Stimulated activated CD4-positive, alpha-beta T cell treated with anti-CD3 and anti-CD28 coated beads, Interleukin-15, amount 100 ng/mL, for 48 hours (primary cell): ENCODE measurements at places on chromosomes 7 and 10.

DNA sequence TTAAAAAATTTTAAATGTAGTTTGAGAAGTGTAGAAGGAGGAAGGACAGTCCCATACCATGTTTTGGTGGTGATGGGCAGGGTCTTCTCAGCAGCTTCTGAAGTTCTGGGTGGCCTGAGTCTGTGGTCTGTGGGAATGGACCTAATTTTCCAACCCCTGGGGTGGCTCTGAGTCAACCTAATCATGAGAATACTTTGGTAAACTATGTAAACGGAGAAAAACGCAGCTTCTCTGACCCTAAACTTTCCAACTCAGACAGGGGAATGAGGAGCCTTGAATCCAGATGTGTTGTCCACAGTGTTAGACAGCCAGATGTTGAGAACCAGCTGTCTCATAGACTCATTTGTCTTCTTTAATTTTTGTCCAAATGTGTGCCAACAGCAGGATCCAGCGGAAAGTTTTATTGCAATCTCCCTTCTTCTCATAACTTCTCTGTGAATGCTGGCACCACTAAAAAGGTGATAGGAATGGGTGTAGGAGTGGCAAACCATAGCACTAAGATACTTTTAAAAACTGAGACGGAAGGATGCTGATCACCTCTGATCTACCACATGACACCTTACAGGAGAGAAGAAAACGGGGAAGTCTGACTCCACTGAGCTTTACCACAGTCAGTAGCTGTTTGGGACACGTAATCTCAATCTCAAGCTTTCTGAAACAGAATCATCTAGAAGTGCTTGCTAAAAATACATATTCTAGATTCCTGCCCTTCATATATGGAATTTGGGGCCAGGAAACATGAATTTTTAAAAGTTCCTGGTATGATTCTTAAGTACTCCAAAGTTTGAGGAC is 90.5 kb upstream of the PHYHIPL start:
- no peak for DNase-seq

DNA sequence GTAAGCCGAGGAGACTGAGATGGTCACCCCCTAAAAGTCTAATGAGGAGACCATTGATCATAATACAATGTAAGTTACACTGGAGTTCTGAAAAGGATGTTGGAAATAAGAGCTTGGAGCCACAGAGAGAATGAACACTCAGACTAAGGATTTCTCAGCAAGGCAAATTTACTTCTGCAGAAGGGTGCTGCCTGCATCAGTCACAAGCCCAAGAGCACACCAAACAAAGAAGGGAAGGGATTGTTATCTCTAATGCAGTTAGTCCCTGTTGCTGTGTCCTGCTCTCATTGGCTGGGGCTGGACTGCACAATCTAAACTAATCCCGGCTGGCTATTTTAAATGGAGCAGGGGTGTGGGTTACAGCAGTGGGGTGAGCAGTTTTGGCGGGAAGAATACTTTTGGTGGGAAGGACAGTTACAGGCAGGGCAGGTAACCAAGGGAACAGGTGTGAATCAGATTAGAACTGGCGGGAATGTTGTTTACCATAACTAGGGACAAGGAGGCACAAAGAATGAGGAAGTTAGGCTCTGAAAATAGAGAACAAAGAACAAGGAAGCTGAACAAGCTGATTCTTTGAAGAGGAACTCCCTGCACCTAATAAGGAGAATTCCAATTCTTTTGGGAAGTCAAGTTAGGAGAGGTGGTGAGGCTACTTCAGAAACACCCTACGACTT is 30.3 kb upstream of the TRIM24 start:
- DNase-seq, result no peak

DNA sequence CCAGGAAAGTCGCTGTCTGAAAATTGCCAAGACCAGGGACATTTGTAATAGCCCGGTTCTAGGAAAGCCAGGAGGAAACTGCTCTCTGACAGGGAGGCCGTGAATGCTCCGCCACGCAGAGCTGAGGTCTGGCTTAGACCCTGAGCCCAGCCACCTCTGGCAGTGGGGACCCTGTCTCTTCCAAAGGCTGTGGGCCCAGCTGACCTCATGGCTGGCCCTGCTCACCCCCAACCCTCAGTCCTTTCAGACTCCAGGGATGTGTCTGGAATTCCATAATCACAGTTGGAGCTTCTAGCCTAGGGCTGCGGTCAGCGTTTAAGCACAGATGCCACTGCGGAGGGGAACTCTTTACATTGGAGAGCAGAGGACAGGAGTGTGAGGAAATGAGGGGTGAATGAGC is 6.6 kb upstream of the VIPR2 start:
- DNase-seq, result no peak

DNA sequence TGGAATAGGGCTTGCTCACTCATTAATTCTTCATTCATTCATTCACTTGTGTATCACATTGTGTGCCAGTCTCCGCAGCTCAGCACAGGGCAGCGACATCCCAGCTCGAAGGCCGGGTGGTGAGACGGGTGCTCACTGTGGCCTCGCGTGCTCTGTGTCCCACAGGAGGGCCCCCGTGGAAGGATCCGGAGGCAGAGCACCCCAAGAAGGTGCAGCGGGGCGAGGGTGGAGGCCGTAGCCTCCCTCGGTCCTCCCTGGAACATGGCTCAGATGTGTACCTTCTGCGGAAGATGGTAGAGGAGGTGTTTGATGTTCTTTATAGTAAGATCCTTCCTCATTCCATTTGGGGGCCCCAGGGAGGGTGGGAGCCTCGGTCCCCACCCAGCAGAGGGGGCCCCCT is 61.6 kb downstream of the GTF2IRD1 start:
- DNase-seq, result no peak

- DNase-seq, result peak; percentile 35
Measured at GRCh38 chr10:95295031-95295755, 4.4 kb upstream of the PDLIM1 start.

GRCh38 chr10:28533186-28533564 is 257 bp downstream of the WAC start:
- no peak for DNase-seq

DNA sequence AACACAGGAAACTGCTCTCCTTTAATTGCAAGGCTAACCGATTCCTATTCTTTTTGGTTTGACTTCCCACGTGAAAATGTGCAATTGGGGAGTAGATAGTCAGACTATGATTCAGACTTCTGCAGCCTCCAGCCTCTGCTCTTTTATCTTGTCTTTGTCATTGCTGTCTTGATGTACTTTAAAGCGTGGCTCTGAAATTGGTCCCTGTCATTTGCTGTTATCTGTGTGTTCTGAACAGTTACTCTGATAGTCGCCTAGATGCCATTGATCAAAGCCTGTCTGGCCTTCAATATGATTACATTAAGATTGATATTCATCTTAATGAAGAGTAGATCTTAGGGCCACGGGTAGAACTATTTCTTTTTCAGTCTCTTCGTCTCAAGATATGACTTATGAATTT is 799.2 kb downstream of the REEP3 start:
- DNase-seq, result no peak

GRCh38 chr7:12970626-12971025 is 283.2 kb downstream of the ARL4A start:
- DNase-seq, result no peak

- no peak for DNase-seq
Measured at GRCh38 chr7:47803025-47803424, 145.2 kb downstream of the PKD1L1 start.

DNA sequence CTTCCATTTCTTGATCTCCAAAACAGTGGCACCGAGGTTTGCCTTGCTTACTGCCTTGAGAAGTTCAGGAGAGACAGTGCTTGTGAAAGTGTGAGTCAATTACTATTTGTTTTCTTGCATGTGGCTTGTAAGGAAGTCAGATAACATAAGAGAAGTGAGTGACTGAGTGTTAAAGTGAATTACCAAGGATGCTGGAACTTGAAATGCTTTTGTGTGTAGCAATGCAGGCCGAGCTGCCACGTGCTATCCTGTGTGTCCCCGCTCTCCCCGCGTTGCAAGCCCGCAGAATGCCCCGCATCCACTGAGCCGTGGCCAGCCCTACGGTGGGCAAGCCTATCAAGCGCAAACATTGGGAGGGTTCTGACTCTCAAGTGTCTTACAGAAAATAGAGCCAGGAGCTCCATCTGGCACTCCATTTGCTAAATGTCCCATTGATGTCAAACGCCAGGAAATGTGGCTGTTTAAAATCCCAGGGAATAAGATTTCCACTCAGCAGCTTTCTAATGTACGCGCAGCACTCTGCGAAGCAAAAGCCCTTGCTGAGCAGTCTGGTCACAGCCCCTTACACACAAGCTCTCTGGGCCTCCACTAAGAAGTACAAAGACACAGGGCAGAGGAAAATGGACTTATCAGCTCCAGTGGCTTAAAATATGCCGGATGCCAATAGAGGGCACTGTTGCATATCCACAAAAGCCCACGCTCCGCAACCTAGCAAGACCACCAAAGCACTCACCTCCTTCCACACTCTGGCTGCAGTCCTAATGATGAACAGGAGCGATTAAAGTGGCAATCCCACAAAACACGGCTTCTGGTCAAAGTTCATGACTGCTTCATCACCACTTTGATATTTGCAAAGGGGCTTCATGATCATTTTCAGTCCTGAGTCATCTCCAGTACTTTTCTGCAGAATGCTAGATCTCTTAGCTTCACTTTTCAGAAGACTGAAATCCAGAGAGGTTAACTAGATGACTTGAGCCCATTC is 158.0 kb upstream of the ITGB1 start:
- DNase-seq, result no peak

DNA sequence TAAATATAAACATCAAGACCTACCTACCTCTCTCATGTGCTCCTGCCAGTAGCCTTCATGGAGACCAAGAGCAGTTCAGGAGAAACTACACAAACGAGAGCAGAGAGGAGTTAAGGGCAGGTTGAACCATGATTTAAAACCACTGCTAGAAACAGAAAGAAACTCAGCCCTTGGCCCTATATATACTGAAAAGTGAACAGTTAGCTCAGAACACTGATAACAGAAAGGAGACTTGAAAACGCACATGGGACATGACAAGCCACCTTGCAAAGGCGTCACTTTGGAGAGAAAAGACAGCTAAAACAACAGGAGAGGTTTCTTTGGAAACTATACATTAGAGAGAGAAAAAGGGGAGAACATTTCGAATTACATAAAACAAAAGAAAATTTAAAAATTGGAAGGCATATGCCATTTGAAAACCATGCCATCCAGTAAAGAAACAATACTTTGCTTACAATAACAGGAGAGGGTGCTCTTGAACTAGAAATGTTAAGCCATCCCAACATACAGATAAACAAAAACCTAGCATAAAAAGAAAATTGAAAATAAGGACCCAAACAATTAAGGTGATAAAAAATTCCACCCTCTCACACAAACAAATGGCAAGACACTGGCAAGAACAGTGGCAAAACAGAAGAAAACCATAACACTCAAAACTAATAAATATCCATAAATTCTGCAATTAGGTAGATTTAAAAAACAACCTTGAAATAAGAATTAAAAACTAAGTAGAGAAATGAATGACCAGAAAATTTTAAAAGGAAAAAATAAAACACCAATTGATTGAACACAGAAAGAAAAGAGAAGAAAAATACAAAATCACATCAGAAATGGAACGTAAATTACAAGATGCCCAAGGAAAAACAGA is 232.7 kb downstream of the IMMP2L start:
- DNase-seq, result no peak

DNA sequence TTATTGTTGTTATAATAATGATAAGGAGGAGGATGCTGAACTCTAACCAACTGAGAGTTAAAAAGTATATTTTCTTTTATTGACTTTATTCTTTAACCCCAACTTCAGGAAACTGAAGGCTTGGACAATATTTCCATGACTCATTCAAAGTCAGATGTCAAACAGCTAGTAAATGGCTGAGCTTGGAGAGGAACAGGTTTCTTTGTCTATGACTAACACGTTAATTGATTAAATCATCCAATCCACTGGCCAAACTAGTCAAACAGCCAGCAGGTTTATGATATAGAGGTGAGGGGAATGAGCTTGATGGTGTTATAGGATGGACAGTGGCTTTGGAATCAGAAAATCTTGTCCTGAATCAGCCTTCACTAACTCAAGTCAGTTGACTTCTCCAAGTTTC is 119.1 kb upstream of the WDR11 start:
- no peak for DNase-seq

DNA sequence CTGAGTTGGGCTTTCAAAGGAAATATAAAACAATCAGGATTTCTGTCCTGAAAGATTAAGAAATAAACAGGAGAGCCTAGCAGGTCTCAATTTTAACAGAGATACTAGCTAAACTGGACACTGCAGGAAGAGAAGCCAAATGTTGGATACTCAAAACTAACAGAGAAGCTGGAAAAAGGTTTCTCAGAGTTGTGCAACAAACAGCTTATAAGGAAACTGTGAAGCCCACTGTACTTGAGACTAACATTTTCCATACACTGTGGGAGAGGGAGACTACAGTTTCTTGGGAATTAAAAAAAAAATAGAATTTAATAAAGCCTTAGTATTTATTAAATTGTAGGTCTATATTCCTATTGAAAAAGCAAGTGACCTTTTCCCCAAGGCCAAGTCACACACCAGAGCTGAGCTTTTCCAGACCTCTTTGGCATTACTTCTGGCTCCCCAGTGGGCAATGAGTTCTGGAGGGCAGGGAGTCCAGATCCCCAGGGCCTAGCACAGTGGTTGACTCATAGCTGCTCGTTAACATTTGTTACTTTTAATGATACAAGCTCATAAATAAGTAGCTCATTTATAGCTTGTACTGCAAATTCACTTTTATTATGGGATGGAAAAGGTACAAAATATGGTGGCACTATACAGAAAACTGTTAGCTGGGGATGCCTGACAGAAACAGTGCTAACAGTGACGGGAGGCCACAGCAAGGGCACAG is 68.3 kb downstream of the MINDY3 start:
- no peak for DNase-seq
